Fibroblast of pulmonary artery (primary cell): ENCODE measurements at places on chromosomes 11 and 22.

DNA sequence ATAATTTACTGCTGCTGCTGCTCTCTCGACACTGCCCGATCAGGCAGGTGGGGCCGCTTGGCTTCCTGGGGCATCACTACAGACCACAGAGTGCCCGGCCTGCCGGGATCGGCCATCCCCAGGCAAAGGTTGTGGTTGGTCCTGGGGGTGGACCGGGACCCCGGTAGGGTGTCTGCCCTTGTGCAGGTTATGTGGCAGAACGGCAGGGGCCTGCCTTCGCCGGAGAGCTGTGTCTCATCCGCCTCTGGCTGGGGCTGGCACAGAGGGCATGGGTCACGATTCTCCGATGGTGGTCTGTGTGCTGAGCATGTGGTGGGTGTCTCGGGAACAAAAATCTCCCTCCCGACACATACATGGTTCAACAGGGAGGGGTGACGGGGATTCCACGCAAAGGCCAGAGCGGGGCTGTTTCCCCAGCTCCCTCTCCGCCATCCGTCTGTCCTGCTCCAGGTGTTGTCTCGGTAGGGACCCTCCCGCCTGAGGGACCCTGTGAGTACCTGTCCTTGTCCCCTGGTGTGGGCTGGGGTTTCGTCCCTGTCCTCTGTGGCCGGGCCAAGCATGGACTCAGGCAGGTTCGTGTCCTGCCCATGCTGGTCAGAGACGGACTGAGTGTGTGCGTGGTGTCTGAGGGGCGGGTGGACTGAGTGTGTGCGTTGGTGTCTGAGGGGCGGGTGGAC is 7.8 kb downstream of the GRAMD4 start:
- DNase-seq, result no peak

GRCh38 chr22:42621505-42622002 is 6.9 kb upstream of the POLDIP3 start:
- peak; percentile 65 for DNase-seq

DNA sequence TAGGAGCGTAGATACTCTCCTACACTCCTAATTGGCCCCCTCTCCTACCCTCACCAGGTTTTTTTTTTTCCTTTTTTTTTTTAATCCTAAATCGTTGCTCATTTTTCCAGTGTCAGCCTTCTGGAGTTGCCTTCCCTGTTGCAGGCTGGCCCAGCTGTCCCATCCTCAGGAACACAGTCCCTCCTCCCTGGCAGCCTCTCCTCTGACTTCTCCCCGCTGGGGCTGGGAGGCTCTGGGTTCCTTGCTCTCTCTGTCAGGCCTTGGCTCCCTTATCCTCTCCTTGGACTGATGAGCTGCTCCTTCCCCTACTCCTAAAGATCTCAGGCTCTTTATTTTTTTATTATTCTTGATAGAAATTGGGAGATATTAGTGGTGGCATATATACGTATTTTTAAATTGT is 62.2 kb downstream of the PKNOX2 start:
- no peak for DNase-seq

DNA sequence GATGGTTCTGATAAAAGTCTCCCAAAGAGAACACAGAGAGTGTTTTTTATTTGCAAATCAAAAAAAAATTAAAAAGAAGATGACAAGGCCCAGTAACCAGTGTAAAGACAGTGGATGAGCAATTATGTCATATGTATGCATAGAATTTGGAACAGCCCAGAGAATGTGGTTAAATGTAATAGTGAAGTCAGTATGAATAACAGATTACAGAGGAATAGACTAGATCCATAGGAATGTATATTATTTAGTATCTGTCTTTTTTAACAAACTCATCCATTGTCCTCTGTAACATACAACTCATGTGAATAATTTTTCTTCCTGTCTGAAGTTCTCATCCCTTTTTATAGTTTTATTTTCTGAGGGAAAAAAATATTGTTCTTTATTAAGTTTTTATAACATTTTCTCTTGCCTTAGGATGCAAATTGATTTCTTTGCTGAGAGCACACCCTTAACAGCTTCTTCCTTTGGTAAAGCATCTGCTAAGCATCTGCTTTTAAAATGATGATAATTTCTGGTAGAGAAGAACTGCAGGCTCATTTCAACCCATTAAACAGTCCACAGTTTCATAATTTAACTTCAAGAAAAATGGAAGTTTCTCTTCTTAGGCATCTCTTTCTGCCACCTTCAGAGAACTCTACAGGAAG is 266.5 kb upstream of the MTNR1B start:
- DNase-seq, result peak; percentile 22

GRCh38 chr11:3712274-3712673 is 41.1 kb upstream of the CHRNA10 start:
- no peak for DNase-seq

DNA sequence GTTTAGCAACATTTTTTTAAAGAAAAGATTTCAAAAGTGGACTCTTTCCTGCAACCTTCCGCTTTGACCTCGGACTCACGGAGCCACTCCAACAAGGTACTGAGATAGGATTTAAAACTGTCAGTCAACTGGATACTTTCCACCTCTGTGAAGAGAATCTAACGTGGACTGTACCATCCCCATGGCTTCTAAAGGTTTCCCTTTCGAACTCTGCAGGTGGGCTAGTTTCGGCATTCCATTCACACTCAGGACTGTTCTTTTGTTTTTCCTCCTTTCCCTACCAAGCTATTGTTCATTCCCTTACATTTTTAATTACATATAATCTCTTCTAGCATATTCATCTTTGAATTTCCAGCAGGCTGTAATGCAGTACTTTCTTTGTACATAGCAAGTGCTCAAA is 88.5 kb upstream of the AKIP1 start:
- DNase-seq, result no peak

DNA sequence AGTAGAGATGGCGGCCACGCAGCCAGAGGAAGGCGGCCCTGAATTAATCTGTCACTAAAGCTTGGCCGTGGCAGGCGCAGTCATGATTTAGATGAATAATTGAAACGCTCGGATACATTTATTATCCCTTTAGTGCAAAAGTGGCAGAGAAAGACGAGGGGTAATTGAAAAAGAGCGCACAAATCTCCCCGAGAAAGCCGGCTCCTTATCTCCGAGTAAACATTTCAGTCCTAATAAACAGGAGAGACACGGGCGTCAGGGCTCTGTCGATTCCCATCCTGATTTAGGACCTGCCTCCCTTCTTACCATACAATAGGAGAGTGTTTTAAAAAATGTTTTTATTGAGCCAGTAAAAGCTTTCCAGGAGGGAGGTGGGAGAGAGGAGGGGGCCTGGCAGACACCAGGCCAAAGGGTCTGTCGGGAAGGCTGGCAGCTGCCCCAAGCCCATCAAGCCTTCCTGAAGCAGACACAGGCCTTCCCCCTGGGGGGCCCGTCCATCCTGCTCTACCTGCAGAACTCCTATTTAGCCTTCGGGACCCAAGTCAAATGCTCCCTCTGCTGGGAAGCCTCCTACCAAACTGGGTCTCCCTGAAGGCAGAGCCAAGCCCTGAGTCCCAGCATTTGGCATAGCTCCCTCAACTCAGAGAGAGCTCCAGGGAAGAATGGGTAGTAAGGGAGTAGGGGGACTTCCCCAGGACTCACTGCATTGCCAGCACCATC is 22.8 kb downstream of the OTUB1 start:
- no peak for DNase-seq

- no peak for DNase-seq
Measured at GRCh38 chr11:76315182-76315853, 65.6 kb downstream of the THAP12 start.

GRCh38 chr22:46370584-46371291 is 35.2 kb downstream of the TRMU start:
- no peak for DNase-seq

GRCh38 chr11:11036848-11037732 is 179.2 kb upstream of the ZBED5 start:
- DNase-seq, result peak; percentile 72

GRCh38 chr11:76196849-76197248 is 9.5 kb downstream of the WNT11 start:
- no peak for DNase-seq

DNA sequence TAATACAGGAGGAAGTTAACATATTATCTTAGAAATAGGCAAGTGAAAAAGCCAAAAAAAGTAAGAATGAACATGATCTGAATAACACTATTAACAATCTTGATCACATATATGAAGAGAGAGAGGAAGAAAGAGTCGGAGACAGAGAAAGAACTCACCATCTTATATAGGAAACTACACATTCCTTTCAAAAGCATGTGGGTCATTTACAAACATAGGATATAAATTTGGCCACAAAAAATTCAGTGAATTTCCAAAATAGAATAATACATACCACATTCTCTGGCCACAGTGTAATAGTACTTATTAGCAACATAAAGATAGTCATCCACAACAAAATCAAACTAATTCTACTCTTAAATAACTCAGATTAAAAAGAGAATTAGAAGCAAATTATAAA is 50.9 kb upstream of the ME3 start:
- DNase-seq, result no peak

GRCh38 chr11:111633248-111633647 is 31.0 kb downstream of the SIK2 start:
- DNase-seq, result no peak

GRCh38 chr11:86174101-86175046 is 70.2 kb upstream of the EED start:
- DNase-seq, result peak; percentile 99

DNA sequence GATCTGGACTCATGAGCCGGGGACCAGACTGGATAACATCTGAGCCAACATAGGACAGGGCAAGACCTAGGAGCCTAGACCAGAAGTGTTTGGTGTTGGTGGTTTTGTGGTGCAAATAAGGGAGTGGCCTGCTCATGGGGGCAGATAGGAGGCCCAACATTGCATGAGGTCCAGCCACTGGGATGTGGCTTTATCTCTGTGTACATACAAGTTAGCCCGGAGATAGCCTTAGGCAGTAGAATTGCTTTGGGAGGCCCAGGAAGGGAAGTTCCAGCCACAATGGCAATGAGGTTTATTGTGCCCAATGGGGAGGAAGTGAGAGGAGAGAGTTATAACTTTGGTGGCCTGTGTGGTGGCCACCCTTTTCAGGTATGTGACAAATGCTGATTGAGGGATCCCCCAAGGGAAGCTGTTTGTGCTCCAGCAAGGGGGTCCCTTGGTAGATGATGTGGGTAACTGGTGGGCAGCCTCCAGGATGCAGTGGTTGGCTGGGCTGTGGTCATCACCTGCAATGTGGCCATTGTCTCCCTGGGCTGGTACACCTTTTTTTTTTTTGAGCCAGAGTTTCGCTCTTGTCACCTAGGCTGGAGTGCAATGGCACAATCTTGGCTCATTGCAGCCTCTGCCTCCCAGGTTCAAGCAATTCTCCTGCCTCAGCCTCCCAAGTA is 6.4 kb downstream of the LMO2 start:
- no peak for DNase-seq

- peak; percentile 30 for DNase-seq
Measured at GRCh38 chr22:38864361-38865191, 7.4 kb downstream of the CBX6 start.

- no peak for DNase-seq
Measured at GRCh38 chr11:102990145-102990544, 34.6 kb upstream of the MMP13 start.

DNA sequence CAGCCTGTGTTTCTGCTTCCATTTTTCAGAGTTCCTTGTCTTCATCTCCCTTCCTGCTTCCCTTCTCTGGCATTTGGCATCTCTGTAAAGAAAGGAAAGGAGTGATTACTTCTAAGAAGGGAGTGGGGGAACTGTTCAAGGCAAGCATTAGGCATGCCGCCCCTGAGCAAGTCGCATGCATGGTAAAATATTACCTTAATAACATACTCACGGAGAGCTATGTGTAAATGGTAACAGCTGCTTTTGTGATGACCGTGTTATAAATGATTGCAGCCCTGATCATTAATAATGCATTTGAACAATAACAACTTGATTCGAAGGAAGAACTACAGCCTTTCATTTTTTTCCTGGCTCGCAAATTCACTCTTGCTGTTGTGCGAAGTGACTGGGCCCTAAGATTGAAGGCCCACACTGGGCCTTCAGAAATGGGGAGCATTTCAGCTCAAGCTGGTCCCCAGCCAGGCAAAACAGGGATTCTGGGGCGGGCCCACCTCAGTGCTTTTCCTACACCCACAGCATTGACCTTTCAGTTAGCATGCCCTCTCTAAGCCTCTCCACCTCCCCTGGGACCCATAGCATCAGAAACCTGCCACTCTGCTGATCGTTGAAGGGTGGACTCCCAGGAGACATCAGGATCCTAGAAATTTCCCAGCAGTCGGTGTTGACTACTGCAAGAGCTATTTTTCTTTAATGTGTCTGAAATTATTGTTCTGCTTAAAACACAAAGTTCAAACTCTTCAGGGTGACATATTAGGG is 263.0 kb upstream of the CADM1 start:
- no peak for DNase-seq

DNA sequence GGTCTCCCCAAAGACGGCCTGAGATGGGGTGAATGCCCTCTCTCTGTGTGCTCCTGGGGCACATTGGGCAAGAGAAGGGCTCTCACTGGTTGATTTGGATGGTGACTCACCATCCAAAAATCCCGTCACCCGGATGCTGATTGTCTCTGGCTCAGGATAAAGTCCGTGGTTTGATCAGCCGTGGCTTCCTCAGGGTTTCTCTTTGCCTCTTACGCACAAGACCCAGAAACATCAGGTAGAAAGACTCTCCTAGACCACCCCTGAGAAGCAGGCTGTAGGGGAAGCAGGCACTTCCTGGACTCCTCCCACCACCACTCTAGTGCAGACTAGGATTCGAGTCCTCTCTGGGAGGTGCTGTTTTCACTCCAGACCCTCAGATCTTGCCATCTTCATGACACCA is 176.1 kb upstream of the NCAM1 start:
- peak; percentile 75 for DNase-seq

GRCh38 chr11:14029971-14030920 is 67.7 kb downstream of the SPON1 start:
- DNase-seq, result peak; percentile 79

GRCh38 chr11:77024745-77025144 is 9.5 kb upstream of the B3GNT6 start:
- DNase-seq, result no peak

GRCh38 chr11:77174559-77174958 is 46.5 kb downstream of the MYO7A start:
- DNase-seq, result no peak

DNA sequence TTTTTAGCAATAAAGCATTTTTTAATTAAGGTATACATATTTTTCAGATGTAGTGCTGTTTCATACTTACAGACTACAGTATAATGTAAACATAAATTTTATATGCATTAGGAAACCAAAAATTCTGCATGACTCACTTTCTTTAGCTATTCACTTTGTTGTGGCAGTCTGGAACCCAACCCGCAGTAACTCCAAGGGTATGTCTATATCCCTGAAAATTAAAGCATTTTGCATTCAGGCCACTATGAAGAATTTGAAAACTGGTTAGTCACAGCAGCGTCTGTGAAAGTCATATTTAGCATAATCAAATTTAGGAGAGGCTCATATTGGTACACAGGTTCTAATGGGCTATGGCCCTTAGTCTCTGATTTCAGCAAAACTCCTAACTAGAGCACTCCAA is 46.8 kb downstream of the BBOX1 start:
- DNase-seq, result no peak

- no peak for DNase-seq
Measured at GRCh38 chr22:23070418-23071229, at the start of gene GNAZ. Gene GNAZ, plus strand, starts transcription at chr22:23070519. Its CDS starts 25,177 bp downstream, at chr22:23095696.

- no peak for DNase-seq
Measured at GRCh38 chr22:42171946-42172719, 41.5 kb upstream of the CYP2D6 start.

GRCh38 chr22:36544107-36544620 is 15.2 kb upstream of the EIF3D start:
- peak; percentile 58 for DNase-seq

- DNase-seq, result no peak
Measured at GRCh38 chr11:23759489-23759888, 737.4 kb upstream of the LUZP2 start.

GRCh38 chr22:50058906-50059880 is 1.1 kb upstream of the TTLL8 start:
- DNase-seq, result peak; percentile 53

GRCh38 chr22:30244641-30245040 is 1.9 kb downstream of the LIF start:
- no peak for DNase-seq
